ENCODE measurements at places on chromosomes 1 and 21.

GRCh38 chr1:43054961-43055360, 96.3 kb upstream of the SLC2A1 start:
- no peak for DNase-seq

DNA sequence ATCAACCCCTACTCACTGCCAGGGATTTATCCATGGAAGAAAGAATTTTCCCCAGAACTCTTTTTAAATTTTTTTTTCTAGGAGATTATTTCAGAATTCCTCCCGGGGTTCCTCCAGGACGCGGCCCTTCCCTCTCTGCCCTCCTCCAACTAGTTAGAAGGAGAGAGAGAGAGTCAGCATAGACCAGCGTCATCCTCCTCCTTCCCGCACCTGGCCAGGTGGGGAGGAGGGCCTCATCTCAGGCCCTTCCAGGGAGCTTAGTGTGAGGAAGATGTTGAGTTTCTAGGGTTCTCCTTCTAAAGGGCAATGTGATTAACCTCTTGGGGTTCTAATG, 63.6 kb downstream of the CDK18 start:
- no peak for DNase-seq

DNA sequence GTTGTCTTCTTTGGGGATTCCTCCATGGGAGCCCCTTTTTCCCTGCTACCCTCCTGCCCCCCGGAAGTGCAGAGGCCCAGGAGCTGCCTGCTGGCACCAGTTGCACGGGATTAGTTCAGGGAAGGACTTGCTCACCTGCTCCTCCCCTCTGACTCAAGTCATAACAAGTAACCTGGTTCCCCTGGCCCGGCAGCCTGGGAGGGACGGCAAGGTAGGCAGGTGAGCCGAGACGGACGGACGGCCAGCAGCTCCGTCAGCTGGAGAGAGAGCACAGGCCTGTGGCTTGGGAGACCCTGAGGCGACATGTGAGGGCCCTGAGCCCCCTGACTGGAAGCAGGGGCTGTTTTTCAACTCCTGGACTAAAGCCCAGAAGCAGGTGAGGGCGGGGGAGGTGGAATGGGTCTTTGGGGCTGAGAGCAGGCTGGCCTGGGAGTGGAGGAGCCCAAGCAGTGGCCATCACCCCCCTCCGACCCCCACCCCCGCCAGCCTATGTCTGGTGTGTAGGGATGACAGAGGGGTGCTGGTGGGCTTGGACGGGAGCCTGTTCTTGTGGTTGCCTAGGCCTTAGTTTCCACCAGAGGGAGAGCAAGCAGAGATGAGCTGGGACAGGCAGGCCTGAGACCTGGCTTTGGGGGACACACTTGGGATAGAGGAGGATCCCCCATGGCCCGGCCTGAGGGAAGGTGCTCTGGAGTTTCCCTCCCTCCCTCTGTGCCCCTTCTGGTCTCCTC, at the start of gene INAVA:
INAVA (plus strand) TSS at position 189 of the 731 bp plus-strand sequence. CDS start 3,501 bp downstream, outside the sequence.
- DNase-seq, result no peak

- DNase-seq, result no peak
Measured at GRCh38 chr1:40050863-40051262, 10.3 kb downstream of the CAP1 start.

DNA sequence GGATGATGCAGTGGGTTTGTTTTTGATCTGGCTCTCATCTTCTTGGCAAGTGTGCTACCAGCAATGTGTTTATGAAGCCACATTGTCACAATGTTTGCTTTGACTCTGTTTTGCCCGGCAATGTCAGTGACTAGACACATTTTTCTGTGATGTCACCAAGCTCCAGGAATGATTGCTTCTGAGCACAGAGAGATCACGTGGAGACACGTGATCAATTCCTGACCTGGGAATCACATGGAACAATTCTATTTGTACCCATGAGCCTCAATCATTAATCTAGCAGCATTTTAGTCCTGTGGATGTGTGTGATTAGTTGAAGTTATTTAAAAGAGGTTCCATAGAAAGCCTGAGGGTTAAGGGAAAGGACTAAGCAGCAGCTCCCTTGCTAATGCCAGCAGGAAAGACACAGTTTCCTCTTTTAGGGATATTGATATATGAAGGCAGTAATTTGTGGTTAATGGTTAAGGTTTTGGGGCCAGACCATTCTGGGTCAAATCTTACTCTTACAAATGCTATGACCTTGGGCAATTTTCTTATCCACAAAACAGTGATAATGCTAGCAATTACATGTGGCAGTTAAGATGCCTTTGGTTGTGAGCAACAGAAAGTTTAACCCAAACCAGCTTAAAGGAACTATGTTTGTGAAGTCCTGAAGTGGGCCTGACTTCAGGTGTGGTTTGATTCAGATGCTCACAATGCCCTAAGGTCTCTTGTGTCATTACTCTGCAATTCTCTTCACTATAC, 59.0 kb downstream of the FASLG start:
- peak; percentile 47 for DNase-seq

DNA sequence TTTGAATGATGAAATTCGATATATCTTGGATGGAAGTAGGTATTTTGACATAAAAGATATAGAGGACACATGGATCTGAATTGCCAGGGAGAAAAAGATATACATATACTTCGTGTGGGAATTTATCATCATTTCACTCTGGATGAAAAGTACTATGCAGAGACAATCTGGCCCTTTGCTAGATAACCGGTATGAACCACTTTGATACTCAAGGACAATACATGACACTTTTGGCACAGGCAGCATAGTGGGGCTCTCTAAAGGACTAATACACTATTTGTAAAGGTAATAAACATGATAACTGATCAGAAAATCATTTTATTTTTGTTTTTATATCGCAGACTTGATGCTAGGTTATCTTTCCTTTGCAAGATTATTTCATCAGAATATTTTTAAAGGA, 24.2 kb downstream of the JAK1 start:
- no peak for DNase-seq

- DNase-seq, result peak; percentile 73
Measured at GRCh38 chr1:153760440-153760839, 14.8 kb upstream of the SLC27A3 start.
